A549 treated with dexamethasone at 1 μM for 4 hours (cell line): ENCODE measurements at places on chromosomes 6 and 20. TPM values are rescaled to one million over a fixed set of nuclear protein-coding genes. Genes with fewer than 3 reads are reported as not detected.

Gene DYNLT2
- 0.43 to 0.62 TPM (median 0.56 TPM) in 5 replicates for total RNA-seq

Gene QKI
- 39.4 to 74.1 TPM (median 64.1 TPM) in 5 replicates for total RNA-seq

Gene TMC2
- total RNA-seq: 0.02 TPM in 1 of 5 replicates, not detected in the others

Gene SLC13A3
- total RNA-seq: 0.03 to 0.17 TPM (median 0.07 TPM) in 3 of 5 replicates, not detected in the others

Gene FAM162B
- 0.11 TPM in 1 of 5 replicates, not detected in the others for total RNA-seq

Gene C20orf141
- total RNA-seq: 0.33 to 0.43 TPM (median 0.39 TPM) in 3 of 5 replicates, not detected in the others

Gene CALHM4
- total RNA-seq: not detected in 5 replicates

Gene HRH3
- total RNA-seq: not detected in 5 replicates

Gene LST1
- total RNA-seq: 0.11 TPM in 1 of 5 replicates, not detected in the others

Gene CLPSL2
- 0.61 to 1.1 TPM (median 0.94 TPM) in 5 replicates for total RNA-seq

Gene NRN1
- total RNA-seq: 0.61 to 0.95 TPM (median 0.75 TPM) in 5 replicates

Gene MAVS
- total RNA-seq: 16.8 to 29.1 TPM (median 27.2 TPM) in 5 replicates

Gene PNLDC1
- 0.04 to 0.06 TPM (median 0.05 TPM) in 3 of 5 replicates, not detected in the others for total RNA-seq

Gene IL17A
- total RNA-seq: not detected in 5 replicates

Gene TRDN
- not detected in 5 replicates for total RNA-seq

Gene HMGCLL1
- total RNA-seq: 0.08 to 0.22 TPM (median 0.14 TPM) in 5 replicates

Gene GABRR1
- not detected in 5 replicates for total RNA-seq

Gene ESR1
- 0.01 TPM in 1 of 5 replicates, not detected in the others for total RNA-seq

Gene MYMX
- total RNA-seq: not detected in 5 replicates

Gene MEI4
- total RNA-seq: not detected in 5 replicates

Gene STMND1
- total RNA-seq: not detected in 5 replicates

Gene CNR1
- 1.2 to 2.0 TPM (median 1.7 TPM) in 5 replicates for total RNA-seq

Gene CDK19
- total RNA-seq: 4.7 to 8.4 TPM (median 6.9 TPM) in 5 replicates

Gene SSTR4
- total RNA-seq: 0.43 to 1.1 TPM (median 0.64 TPM) in 5 replicates

Gene SLC17A4
- total RNA-seq: 0.02 TPM in 1 of 5 replicates, not detected in the others
